ENCODE measurements at places on chromosomes 7 and 10.

DNA sequence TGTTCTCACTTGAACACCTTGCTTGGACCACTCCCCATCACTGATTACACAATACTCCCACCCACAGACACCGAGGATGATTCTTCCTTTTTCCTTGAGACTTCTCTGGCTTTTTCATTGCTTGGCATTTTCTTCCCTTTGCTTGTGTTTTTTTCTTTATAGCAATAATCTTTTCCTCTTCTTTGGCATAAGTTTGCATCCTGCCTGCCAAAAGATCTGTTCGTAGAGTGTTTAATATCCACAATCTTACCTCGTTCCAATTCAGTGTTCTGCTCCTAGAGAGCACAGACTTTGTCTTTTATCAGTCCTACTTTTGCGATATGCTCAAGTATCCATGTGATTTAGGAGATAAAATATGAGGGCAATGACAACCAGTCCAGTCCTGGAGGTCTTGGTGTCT is 303.3 kb upstream of the CDC14C start:
- H3K4me3 ChIP-seq = no peak overlapping the region
- no peak overlapping the region for H3K27ac ChIP-seq
- no peak for DNase-seq
- H3K4me1 ChIP-seq = no peaks in the 10 kb centered on the region

- H3K4me3 ChIP-seq = no peak overlapping the region
- H3K27me3 ChIP-seq = peaks cover 8% of the 10 kb centered on the region
- DNase-seq = no peak
- H3K27ac ChIP-seq = no peak overlapping the region
- H3K4me1 ChIP-seq = no peaks in the 10 kb centered on the region
Observed at GRCh38 chr7:94258418-94259300, 136.0 kb upstream of the COL1A2 start.

DNA sequence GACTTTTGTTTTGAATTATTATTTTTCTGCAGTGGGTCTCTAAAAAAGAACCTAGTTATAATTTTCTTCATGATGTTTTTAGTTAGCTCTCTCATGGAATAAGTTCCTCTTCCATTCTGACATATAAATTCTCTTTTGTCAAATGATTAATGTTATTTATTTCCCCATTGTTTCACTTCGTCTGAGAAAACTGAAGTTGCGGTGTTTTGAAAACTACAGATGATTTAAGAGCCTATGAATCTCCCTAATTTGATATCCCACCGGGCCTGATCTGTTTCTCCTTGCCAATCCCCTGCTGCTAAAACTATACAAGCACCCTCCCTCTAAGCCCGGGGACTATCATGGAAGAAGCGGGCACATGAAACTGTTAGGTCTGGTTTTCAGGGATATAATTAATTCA is 41.4 kb downstream of the HTR7 start:
- no peaks in the 10 kb centered on the region for H3K36me3 ChIP-seq
- DNase-seq = no peak
- H3K27me3 ChIP-seq = peaks cover 6% of the 10 kb centered on the region
- no peak overlapping the region for H3K4me3 ChIP-seq
- H3K27ac ChIP-seq = no peak overlapping the region

- H3K27me3 ChIP-seq = no peaks in the 10 kb centered on the region
- H3K27ac ChIP-seq = peak overlapping the region; percentile 89
- H3K4me3 ChIP-seq = peak overlapping the region; percentile 93
- DNase-seq = no peak
- H3K4me1 ChIP-seq = peaks cover 51% of the 10 kb centered on the region
Observed at GRCh38 chr10:102744374-102745051, 765 bp downstream of the WBP1L start.

- no peak overlapping the region for H3K27ac ChIP-seq
- H3K4me1 ChIP-seq = peaks cover 11% of the 10 kb centered on the region
- H3K4me3 ChIP-seq = no peak overlapping the region
- no peaks in the 10 kb centered on the region for H3K36me3 ChIP-seq
Observed at GRCh38 chr7:151694828-151695580, 175.3 kb upstream of the RHEB start.

- peak overlapping the region; percentile 97 for H3K27ac ChIP-seq
- H3K4me1 ChIP-seq = peaks cover 67% of the 10 kb centered on the region
- H3K27me3 ChIP-seq = no peaks in the 10 kb centered on the region
- H3K4me3 ChIP-seq = peak overlapping the region; percentile 98
- H3K36me3 ChIP-seq = peaks cover 44% of the 10 kb centered on the region
Observed at GRCh38 chr10:28533571-28534304, 820 bp downstream of the WAC start.

- H3K27ac ChIP-seq = no peak overlapping the region
- no peak for DNase-seq
- H3K4me3 ChIP-seq = no peak overlapping the region
- H3K27me3 ChIP-seq = peaks cover 4% of the 10 kb centered on the region
Observed at GRCh38 chr7:2072042-2072441, 160.7 kb downstream of the MAD1L1 start.

DNA sequence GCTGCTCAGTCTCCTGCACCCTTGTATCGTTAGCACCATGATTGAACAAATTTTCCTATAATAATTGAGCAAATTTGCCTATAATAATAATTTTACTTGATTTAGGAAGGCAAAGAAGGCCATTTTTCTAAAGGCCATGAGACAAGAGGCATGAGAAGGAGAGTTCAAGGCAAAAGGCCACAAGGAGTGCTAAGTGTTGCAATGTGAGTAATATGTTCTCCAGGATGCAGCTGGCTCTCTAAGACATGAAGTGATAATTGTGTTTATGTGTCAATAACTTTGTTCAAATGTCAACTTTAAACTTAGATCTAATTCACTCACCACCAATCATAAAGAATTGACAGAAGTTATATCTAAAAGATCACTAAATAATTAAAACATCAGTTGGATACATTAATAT is 53.8 kb downstream of the SGCE start:
- peaks cover 10% of the 10 kb centered on the region for H3K36me3 ChIP-seq
- H3K4me1 ChIP-seq = no peaks in the 10 kb centered on the region
- H3K27me3 ChIP-seq = peaks cover 6% of the 10 kb centered on the region
- no peak overlapping the region for H3K4me3 ChIP-seq

DNA sequence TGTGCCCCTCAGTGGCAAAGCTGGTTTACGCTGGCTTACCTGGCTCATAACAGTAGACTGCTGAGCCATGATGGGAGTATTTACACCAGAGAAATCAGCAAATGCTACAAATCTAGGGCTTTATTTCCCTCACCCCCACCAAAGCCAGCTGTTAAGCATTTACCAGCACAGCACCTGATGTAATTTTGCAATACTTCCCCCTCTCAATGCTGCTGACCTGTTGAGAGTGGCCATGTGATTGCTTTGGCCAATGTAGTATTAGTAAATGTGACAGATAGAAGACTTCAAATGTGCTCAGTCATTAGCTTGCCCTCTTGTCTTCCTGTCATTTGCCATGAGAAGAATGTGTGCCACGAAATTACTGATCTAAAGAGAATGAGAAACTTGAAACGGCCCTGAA is 46.6 kb downstream of the HERPUD2 start:
- peaks cover 68% of the 10 kb centered on the region for H3K4me1 ChIP-seq
- H3K4me3 ChIP-seq = no peak overlapping the region
- peak overlapping the region; percentile 88 for H3K27ac ChIP-seq
- DNase-seq = no peak
- H3K36me3 ChIP-seq = peaks cover 16% of the 10 kb centered on the region
- no peaks in the 10 kb centered on the region for H3K27me3 ChIP-seq

- H3K4me3 ChIP-seq = no peak overlapping the region
- peak overlapping the region; percentile 80 for H3K27ac ChIP-seq
- DNase-seq = no peak
Observed at GRCh38 chr10:102504179-102504975, 605 bp downstream of the SUFU start.

Measured in natural killer cell treated with Interleukin-12 subunit alpha and Interleukin-12 subunit beta and Interleukin-15 and Interleukin-18, amount 100 ng/mL, for 72 hours (primary cell).